ENCODE measurements at places on chromosomes 5 and 9. TPM values are rescaled to one million over a fixed set of nuclear protein-coding genes. Genes with fewer than 3 reads are reported as not detected.

Gene MEF2C
- 78.4 TPM for total RNA-seq

Gene C9orf50
- 0.20 TPM for total RNA-seq

Gene LURAP1L
- total RNA-seq = 2.1 TPM

Gene RASGRF2
- total RNA-seq = 3.0 TPM

Gene PCDHA1
- not detected for total RNA-seq

Gene GRM6
- not detected for total RNA-seq

Gene PCDHGB3
- total RNA-seq = 5.5 TPM

Gene PIP5K1B
- total RNA-seq = 38.1 TPM

Gene IFNA13
- not detected for total RNA-seq

Gene PCDHB2
- total RNA-seq = 1.4 TPM

Gene SPINK6
- not detected for total RNA-seq

Gene RAB3C
- total RNA-seq = 0.40 TPM

Gene GABRP
- not detected for total RNA-seq

Gene TEX53
- total RNA-seq = not detected

Gene RLN2
- not detected for total RNA-seq

Gene SHLD3
- total RNA-seq = 2.4 TPM

Gene SH3TC2
- 17.0 TPM for total RNA-seq

Gene ZFP2
- total RNA-seq = 0.91 TPM

Gene NRG2
- 1.1 TPM for total RNA-seq

Gene PCDHGA9
- 5.4 TPM for total RNA-seq

Gene SMIM33
- total RNA-seq = not detected

Gene ACSL6
- 1.7 TPM for total RNA-seq

Gene SOHLH1
- total RNA-seq = not detected

Gene SLC46A2
- total RNA-seq = not detected

Gene BARHL1
- not detected for total RNA-seq

Gene HAVCR1
- not detected for total RNA-seq

Gene CD180
- 0.48 TPM for total RNA-seq

Gene FOXI1
- not detected for total RNA-seq

Gene MYMK
- not detected for total RNA-seq

Gene RBM27
- total RNA-seq = 12.9 TPM

Gene CA9
- 1.1 TPM for total RNA-seq
